Activated T-cell treated with anti-CD3 and anti-CD28 coated beads, Interleukin-2, amount 50 U/mL, for 72 hours (primary cell): ENCODE measurements at places on chromosomes 5 and 9. TPM values are rescaled to one million over a fixed set of nuclear protein-coding genes. Genes with fewer than 3 reads are reported as not detected.

The TMEM252 gene
- total RNA-seq: not detected

The SOX30 gene
- 2.0 TPM for total RNA-seq

GRCh38 chr5:143217804-143218160, 185.7 kb downstream of the NR3C1 start:
- no peak for DNase-seq

The KCNIP1 gene
- total RNA-seq: not detected

DNA sequence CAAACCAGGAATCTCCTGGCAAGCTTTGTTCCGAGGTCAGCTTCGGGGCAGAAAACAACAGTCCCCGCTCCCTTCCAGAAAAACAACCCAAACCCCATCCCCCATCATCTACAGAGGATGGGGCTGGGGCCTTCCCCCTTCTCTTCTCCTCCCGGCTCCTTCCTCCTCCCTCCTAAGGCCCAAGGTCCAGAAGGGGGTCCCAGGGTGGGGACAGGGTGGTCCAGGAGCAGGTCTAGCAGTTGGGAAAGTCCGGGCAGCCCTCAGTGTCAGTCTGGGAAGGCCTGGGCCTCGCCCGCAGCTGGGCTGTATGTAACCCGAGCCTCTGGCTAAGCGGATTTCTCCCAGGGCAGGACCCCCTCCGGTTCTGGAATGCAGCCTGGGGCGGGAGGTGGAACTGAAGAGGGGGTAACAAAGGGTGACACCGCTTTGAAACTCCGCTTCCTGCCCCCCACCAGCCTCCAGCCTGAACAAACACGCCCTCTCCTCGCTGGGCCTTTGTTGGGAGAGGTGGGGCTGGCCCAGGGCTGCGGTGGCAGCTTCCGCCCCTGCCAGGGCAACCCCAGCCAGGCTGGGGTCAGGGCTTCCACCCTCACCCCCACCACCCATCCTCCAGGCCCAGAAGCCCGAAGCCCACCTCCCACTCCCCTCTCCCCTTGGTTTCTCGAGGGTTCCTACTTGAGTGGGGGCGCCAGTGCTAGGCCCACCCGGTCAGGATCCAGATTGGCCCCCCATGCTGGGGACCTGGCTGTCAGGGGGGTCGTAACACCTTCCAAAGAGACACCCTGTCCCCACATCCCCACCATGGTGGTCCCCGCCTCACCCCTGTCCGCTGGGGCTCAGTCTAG, 63.5 kb downstream of the C9orf50 start:
- DNase-seq: no peak

- no peak for DNase-seq
Measured at GRCh38 chr9:126239515-126239914, 87.1 kb upstream of the MVB12B start.

- DNase-seq: no peak
Measured at GRCh38 chr5:52448111-52448510, 339.6 kb upstream of the ITGA1 start.

The HK3 gene
- total RNA-seq: 0.81 TPM

DNA sequence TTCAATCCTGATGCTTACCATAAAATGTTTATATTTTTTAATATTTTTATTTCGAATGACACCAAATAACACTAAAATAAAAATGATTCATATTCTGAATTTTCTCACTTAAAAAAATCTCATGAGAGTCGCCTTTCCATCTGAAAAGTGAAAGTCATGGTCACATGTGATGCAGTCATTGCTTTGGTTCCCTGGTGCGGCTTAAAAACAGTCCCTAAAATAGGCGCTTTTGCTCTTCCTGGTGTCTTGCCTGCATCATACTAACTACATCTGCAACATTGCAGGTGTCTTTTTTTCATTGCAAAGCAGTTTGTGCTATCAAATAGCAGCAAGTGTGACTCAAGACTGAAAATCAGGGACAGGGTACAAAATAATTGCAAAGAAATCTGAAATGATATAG, 185.2 kb upstream of the NREP start:
- DNase-seq: no peak

The ACTBL2 gene
- total RNA-seq: not detected

DNA sequence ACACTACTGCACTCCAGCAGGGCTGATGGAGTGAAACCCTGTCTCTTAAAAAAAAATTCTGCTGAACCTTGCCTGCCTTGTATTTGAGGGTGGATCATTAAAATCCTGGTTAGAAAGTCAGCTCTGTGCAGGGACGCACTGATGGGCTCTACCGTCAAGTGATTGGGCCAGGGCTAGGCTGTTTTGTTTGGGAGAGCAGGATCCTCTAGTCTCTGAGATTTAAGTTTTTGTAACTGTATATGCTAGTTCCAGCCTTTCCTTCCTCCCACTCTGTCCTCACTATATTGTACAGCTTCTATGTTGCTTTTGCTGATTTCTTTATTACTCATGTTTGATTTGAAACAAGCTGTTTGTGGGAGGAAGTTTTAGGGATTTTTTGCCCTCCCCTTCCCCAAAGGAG, 11.5 kb downstream of the DDX4 start:
- DNase-seq: no peak

- no peak for DNase-seq
Measured at GRCh38 chr9:128523199-128523925, 18.8 kb downstream of the GLE1 start.

DNA sequence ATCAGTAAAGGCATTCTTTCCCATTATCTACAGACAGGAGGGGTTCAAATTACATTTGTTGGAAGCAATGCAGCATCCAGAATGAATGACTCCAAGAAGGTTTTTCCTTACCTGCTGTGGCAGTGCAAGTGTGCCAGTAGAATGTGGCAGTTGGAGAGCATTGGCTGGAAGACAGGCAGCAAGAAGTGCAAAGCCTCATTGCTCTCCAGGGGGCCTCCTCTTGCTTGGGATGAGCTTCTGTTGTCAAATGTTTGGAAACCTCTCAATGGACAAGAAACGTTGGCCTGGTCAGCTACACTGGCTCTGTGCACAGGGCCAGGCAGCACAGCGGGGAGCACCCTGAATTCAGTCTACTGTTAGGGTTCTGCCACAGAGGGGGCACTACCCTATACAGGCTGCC, 226.6 kb downstream of the ADCY2 start:
- DNase-seq: no peak

The SLC34A1 gene
- total RNA-seq: 0.19 TPM

The NAIF1 gene
- 17.9 TPM for total RNA-seq
